ENCODE measurements at places on chromosomes 1 and 21.

GRCh38 chr1:165327538-165327937 lies 29.0 kb downstream of the LMX1A start:
- no peak for DNase-seq

DNA sequence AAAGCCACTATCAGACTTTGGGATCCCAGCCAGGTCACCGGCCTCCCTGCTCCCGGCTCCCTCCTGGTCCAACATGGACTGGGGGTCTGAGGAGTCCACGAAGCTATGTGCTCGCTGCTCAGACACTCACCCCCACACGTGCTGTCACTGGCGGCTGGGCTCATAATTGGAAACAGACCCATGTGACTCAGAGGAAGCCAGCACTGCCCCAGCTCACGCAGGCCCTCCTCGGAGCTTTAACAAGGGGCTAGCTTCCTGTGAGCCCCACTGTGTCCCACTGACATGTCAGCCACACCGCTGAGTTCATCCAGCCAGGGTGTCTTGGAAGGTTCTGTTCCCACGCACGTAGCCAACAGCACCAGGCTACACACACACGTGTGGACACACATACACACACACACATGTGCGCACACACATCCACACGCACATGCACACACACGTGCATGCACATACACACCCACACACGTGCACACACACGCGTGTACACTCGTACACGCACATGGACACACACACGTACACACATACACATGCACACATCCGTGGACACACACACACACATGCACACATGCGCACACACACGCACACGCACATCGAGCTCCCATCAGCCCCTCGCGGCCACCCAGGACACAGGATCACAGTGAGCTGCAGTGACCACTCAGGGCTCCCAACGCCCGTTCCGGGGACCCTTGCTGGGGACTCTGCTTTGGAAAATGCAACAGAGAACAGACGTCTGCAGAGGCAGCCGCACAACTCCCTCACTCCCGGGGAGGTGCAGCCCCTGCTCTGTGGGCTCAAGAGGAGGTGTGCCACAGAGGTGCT lies 18.4 kb upstream of the COL6A2 start:
- peak; percentile 96 for DNase-seq

DNA sequence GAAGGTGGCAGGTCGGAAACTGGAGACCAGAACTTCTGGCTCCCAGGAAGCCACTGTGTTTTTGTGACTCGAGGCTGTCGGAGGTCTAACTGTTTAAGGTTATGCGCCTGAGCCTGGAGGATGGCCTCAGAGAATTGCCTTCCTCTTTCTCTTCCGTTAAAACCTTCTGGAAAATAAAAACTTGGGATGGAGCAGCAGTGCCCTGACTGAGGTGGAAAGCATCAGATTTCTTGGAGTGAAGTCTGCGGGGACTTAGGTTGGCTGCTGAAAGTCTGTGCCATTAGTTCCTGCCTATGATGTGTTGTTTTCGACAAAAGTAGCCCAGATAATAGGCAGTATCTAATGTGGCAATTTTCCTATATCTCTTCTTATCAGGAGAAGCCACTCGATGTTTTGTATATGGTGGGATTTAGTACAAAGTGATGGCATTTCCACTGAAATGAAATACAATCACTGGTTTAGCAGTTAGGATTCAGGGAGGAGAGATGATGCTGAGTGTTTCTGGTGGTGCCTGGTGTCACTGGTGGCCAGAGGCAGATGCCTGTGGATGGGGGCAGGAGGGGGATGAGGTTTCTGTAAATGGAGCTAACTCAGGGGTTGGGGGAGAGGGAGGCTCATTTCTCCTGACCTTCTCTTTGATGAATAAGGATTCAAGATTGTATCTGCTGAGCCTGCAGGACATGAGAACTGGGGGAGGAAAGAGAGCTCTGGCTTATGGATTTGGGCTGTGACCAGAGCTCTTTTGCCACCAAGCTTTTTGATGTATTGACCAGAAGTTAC lies 150.8 kb downstream of the CAMTA1 start:
- no peak for DNase-seq

- DNase-seq: no peak
These were observed 58.5 kb downstream of the RIMS3 start for GRCh38 chr1:40606978-40607377.

DNA sequence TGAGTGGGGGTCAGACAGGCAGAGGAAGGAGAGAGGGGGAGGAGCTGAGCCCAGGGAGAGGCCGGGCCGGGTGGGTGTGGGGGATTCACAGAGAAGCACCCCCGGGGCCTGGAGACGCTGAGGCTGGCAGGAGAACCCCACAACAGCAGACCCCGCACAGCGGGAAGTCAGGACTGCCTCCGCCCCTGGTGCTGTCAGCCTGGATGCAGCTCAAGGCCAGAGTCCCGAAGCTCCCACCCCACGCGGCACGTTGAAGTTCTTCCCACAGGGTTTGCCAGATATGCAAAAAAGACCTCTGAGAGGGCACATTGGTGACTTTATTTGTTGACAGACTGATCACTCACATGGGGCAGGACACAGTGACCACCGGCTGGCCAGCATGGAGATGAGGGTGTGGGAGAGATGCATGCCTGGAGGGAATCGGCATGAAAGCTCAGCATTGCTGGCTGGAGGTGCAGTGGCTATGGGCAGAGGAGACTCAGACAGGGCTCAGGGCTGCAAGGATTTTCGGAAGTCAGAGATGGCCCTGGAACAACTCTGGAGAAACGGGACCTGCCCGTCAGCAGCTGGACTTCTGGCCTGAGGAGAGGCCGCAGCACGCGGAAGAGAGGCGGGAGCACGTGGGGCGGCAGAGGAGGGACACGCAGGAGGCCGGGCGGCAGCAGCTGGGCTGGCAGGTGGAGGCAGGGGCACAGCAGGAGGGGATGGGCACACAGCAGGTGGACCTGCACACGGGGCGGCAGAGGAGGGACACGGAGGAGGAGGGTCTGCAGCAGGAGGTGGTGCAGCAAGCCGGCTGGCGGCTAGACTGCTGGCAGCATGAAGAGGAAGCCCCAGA lies 885 bp downstream of the KRTAP10-3 start:
- no peak for DNase-seq

DNA sequence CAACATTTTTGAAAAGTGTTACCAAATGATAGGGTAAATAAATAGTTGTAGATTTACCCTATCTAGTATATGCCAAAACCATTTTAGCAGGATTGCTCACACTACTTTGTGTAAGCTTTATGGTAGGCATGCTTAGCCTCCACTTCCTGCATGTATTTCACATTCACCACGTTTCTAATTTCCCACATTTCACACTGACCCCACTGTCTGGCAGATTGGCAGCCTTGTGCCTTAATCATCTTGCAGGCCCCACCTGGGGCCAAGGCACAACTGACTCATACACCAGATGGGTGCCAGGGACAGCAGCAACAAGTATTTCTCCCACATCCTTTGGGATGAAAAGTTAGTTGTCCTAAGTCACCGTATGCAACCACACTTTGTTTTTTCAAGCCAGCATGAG lies 21.2 kb upstream of the CENPF start:
- DNase-seq: peak; percentile 91

DNA sequence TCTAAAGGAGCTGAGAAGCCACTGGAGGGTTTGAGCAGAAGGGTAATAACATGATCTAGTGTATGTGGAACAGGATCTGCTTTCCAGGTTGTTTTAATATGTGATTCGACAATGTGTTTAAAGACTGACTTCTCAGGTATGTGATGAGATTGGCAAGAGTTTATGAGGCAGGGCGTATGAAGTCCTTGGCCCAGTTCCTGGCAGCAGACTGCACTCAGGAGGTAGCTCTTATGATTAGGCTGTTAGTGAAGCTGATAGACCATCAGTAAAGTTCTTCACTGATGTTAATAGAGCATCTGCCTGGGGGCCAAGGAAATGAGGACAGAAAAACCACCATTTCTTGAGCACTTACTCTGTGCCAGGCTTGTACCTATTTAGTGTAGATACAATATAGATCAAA lies 41.9 kb upstream of the SERBP1 start:
- no peak for DNase-seq

DNA sequence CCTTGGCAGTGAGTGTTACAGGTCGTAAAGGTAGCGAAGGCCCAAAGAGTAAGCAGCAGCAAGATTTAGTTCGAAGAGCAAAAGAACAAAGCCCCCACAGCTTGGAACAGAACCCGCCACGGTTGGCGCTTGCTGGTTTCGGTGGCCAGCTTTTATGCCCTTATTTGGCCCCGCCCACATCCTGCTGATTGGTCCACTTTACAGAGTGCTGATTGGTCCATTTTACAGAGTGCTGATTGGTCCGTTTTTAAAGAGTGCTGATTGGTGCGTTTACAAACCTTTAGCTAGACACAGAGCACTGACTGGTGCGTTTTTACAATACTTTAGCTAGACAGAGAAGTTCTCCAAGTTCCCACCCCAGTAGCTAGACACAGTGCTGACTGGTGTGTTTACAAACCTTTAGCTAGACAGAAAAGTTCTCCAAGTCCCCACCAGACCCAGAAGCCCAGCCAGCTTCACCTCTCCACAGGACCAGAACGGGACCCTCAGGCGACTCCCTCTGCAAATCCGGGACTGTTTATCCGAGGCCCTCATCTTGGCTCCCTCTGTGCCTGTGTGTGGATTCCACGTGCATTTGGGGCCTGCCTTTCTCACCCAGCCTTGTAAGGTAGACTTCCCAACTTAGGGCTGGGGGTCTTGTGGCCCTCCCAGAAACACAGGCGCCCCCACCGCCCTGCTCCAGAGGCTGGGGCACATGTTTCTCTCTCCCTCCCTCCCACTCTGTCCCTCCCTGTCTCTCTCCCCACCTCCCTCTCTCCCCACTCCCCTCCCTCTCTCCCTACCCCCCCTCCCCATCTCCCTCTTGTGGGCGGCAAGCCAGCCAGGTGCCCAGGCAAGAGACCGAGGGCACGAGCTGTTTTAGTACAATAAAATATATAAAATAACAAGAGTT lies 12.6 kb downstream of the FTCD start:
- DNase-seq: no peak

All from IMR-90 (cell line).